Psoas muscle (tissue), 8 donors: ENCODE measurements at places on chromosomes 1 and 21. TPM values are rescaled to one million over a fixed set of nuclear protein-coding genes. Genes with fewer than 3 reads are reported as not detected.

TNFSF4 gene
- total RNA-seq = 0.20 TPM

- no peaks in the 10 kb centered on the region for H3K36me3 ChIP-seq
- no peak for DNase-seq
- no peaks in the 10 kb centered on the region for H3K27me3 ChIP-seq
- H3K4me3 ChIP-seq = no peak overlapping the region
- H3K4me1 ChIP-seq = no peaks in the 10 kb centered on the region
- no peak overlapping the region for H3K27ac ChIP-seq
Measured at GRCh38 chr1:38929476-38929875, 12.2 kb downstream of the RHBDL2 start.

HCRTR1 gene
- 1.2 TPM for total RNA-seq

ATP1A4 gene
- 2.0 TPM for total RNA-seq

- no peaks in the 10 kb centered on the region for H3K36me3 ChIP-seq
- H3K4me1 ChIP-seq = peaks cover 62% of the 10 kb centered on the region
- H3K27me3 ChIP-seq = no peaks in the 10 kb centered on the region
- no peak for DNase-seq
Measured at GRCh38 chr1:234961456-234962339, 166.9 kb downstream of the TOMM20 start.

DNA sequence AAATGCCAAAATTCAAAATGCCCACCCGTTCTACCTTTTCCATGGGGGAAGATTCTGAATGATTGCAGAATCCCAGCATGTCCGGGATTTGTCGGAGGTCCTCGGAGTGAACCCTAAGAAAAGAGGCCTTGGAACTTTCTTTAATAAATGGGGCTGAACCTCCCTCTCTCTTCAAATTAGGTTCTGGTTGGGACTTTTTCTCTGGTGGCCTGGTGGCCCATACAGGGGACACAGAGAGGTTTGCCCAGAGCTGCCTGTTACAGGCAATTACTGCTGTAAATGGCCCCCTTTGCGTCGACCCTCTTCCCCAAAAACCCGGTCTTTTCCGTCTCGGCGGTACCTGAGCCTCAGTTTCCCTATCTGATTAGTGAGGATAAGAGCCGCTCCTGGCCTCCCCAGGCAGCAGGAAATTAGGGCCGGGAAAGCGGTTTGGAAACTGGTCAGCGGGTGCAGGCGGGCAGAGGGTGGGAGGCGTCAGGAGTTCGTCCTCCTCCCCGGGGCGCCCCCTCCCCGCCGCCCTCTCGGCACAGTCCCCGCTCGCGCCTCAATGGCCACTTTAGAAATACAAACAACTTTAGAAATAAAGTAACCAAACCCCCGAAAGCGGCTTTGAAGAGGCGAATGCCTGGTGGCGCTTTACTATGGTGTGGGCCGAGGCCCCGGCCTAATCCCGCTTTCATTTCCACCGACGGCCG is 15.6 kb downstream of the PAX7 start:
- DNase-seq = no peak
- no peaks in the 10 kb centered on the region for H3K36me3 ChIP-seq
- H3K27ac ChIP-seq = peak overlapping the region; percentile 53
- no peaks in the 10 kb centered on the region for H3K4me1 ChIP-seq

- H3K4me1 ChIP-seq = peaks cover 13% of the 10 kb centered on the region
- no peak for DNase-seq
- H3K4me3 ChIP-seq = peak overlapping the region; percentile 78
- no peaks in the 10 kb centered on the region for H3K36me3 ChIP-seq
- H3K27ac ChIP-seq = no peak overlapping the region
Measured at GRCh38 chr1:23020706-23021405, 1.6 kb downstream of the KDM1A start.

RNU1-2 gene
- 4,558 TPM for total RNA-seq

KRTAP11-1 gene
- not detected for total RNA-seq

GRCh38 chr1:102941366-102941947 is 166.9 kb downstream of the COL11A1 start:
- H3K36me3 ChIP-seq = no peaks in the 10 kb centered on the region
- H3K27me3 ChIP-seq = no peaks in the 10 kb centered on the region
- no peak overlapping the region for H3K27ac ChIP-seq
- H3K4me3 ChIP-seq = no peak overlapping the region
- H3K4me1 ChIP-seq = no peaks in the 10 kb centered on the region
- no peak for DNase-seq

DNA sequence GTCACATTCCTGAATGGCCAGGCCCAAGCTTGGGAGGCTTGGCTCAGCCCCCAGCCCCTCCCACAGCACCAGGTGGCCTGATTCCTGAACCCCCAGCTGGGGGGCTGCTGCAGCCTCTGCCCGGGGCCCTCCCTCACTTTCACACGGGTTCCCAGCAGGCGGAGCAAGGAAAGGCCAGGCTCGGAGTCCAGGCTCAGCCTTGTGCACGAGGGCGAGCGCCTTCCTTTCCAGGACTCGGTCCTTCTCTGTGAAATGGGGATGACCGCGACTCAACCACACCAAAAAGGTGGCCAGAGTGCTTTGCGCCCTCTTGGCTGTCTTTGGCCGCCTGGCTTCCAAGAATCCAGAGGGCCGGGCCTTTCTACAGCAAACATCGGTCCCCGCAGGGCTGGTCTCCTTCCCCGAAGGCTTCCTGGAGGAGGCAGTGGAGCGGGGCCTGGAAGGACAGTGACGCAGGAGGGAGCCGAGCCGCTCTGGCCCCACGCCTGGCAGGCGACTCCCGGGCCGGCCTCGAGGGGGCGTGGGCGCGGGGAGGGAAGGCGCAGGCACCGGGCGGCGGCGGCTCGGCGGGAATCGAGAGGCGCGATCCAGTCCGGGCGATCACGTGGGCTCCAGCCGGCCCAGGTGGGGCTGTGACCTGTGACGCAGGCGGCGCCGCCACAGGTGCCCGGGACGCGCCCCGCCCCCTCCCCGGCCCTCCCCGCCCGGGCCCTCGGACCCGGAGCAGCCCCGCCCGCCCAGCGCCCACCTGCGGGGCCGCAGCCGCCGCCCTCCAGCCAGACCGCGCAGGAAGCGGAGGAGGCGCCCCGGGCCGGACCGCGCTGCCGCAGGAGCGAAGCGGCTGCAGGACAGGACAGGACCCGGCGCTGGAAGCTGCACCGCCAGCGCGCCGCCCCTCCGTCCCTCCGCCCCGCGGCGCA is at the start of gene ARHGEF16:
ARHGEF16 (plus strand) TSS at position 775 of the 920 bp plus-strand sequence. CDS start 8,420 bp downstream, outside the sequence.
- no peaks in the 10 kb centered on the region for H3K36me3 ChIP-seq
- peak within 1 kb of the TSS; percentile 66 for H3K4me3 ChIP-seq
- DNase-seq = peak; percentile 60
- H3K4me1 ChIP-seq = peaks cover 29% of the 10 kb centered on the region
- peaks cover 8% of the 10 kb centered on the region for H3K27me3 ChIP-seq

C8B gene
- not detected for total RNA-seq

- H3K4me3 ChIP-seq = no peak overlapping the region
- no peaks in the 10 kb centered on the region for H3K27me3 ChIP-seq
- H3K36me3 ChIP-seq = no peaks in the 10 kb centered on the region
- no peaks in the 10 kb centered on the region for H3K4me1 ChIP-seq
Measured at GRCh38 chr1:2635361-2636010, 2.7 kb upstream of the MMEL1 start.

C1orf226 gene
- total RNA-seq = 0.28 TPM

GRCh38 chr1:95308276-95309030 is 74.4 kb downstream of the RWDD3 start:
- no peaks in the 10 kb centered on the region for H3K4me1 ChIP-seq
- H3K27ac ChIP-seq = no peak overlapping the region
- H3K27me3 ChIP-seq = no peaks in the 10 kb centered on the region
- DNase-seq = no peak
- no peaks in the 10 kb centered on the region for H3K36me3 ChIP-seq

SLFNL1 gene
- total RNA-seq = 0.16 TPM

GRCh38 chr1:47180603-47181094 is 9.2 kb downstream of the PDZK1IP1 start:
- no peak overlapping the region for H3K4me3 ChIP-seq
- peaks cover 6% of the 10 kb centered on the region for H3K4me1 ChIP-seq
- DNase-seq = no peak
- H3K36me3 ChIP-seq = no peaks in the 10 kb centered on the region

AMIGO1 gene
- total RNA-seq = 16.6 TPM

DNA sequence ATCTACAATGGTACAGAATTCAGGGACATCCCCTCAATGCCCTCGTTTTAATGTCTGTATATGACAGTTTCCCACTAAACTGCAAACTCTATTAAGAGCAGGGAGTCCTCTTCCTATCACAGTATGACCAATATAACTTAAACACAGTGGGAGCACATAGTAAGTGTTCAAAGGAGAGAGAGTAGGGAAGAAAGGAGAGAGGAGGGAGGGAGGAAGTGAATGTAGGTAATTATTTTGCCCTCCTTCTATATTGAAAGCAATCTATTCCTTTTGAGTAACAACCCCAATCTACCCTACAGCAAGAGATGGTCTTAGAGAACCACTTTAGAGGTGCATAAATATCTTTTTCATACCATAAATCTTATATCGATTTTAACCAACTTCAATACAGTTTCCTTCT is 121.4 kb downstream of the MRPL39 start:
- H3K4me3 ChIP-seq = no peak overlapping the region
- no peak overlapping the region for H3K27ac ChIP-seq
- no peaks in the 10 kb centered on the region for H3K27me3 ChIP-seq
- H3K36me3 ChIP-seq = no peaks in the 10 kb centered on the region

KCNK2 gene
- 1.4 TPM for total RNA-seq

COA6 gene
- 67.4 TPM for total RNA-seq

GRCh38 chr1:184368354-184368753 is 18.5 kb upstream of the C1orf21 start:
- H3K27me3 ChIP-seq = no peaks in the 10 kb centered on the region
- H3K36me3 ChIP-seq = no peaks in the 10 kb centered on the region
- H3K27ac ChIP-seq = peak overlapping the region; percentile 21
- no peak overlapping the region for H3K4me3 ChIP-seq

- H3K27ac ChIP-seq = no peak overlapping the region
- H3K4me3 ChIP-seq = no peak overlapping the region
- no peaks in the 10 kb centered on the region for H3K4me1 ChIP-seq
- H3K36me3 ChIP-seq = no peaks in the 10 kb centered on the region
- H3K27me3 ChIP-seq = no peaks in the 10 kb centered on the region
- DNase-seq = no peak
Measured at GRCh38 chr1:195082183-195082582, 1526.1 kb downstream of the KCNT2 start.

KCNQ4 gene
- 9.1 TPM for total RNA-seq

CHD1L gene
- total RNA-seq = 20.5 TPM

TM2D1 gene
- 29.5 TPM for total RNA-seq

MTX1 gene
- total RNA-seq = 17.0 TPM

DNA sequence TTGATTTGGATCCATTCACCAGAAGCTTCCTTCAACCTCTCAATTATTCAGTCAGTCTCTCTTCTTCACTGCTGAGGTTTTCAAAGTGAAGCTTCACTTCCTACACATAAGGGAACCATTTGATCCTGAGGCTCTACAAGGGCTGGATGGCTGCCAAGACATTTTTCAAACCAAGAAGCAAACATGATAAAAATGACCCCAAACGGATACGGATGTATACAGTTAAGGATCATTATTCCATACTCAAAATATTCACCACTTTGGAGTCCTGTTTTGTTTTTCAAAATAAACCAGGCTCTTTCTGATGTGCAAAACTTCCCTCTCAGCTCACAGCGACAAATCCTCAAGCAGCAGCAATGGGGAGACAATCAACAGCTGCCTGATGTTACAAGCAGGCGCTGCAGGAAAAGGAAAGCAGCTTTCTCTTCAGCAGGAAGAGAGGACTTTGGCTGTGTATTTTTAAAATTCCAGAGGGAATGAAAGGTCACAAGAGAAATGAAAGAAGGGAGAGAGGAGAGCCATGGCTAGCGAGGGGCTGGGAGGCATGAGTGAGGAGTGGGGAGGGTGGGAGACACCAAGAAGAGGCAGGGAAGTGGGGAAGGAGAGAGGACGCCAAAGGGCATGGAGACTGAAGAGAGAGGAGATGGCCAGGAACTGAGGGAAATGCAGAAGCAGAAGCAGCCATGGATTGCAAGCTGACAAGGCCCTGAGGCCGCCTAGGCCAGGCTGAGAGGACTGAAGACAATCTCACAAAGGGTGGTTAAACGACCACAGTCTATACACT is 145.4 kb downstream of the SLC45A1 start:
- peaks cover 35% of the 10 kb centered on the region for H3K4me1 ChIP-seq
- DNase-seq = no peak
- H3K27me3 ChIP-seq = no peaks in the 10 kb centered on the region

HTR6 gene
- total RNA-seq = not detected
